ENCODE measurements at places on chromosomes 2 and 18.

- DNase-seq: no peak
These were observed 28.4 kb downstream of the C2orf76 start for GRCh38 chr2:119338272-119338671.

DNA sequence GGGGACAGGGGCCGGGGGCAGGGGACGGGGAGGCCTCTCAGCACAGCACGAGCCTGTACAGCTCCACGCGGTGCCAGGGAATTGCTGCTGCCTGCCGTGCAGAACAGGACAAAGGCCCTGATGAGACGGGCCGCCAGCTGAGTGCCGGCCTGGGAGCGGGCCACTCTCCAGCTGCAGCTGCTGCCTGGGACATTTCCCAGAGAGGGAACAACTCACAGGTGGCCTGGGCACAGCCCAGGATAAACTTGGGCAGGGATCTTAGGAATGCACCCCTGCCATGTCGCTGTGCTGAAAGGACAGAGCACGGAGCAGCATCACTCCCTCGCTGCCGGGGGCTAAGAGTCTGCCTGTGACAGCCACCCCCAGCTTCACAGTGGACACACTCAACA, 38.8 kb downstream of the CENPO start:
- DNase-seq: no peak

DNA sequence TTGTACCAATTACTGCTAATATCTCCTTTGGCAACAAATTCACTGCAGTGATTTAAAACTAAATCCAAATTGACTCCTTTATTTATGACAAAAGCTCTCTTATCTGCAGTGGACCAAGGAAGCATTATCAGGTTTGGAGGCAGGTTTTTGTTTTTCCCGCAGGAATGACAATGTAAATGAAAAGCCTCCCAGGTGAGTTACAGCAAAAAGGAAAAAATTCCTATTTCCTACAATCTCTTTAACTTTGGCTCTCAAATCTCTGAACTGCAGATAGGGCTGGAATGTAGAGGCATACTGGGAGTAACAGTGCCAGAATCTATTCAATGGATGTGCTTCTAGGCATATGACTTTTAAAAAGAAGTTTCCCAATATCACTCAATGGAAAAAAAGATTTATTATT, 28.9 kb upstream of the LRP2 start:
- no peak for DNase-seq

GRCh38 chr2:100427627-100428258, 10.3 kb upstream of the CHST10 start:
- peak; percentile 52 for DNase-seq

GRCh38 chr2:240208631-240209211, 68.3 kb upstream of the OTOS start:
- no peak for DNase-seq

- no peak for DNase-seq
These were observed 15.2 kb downstream of the ITGAV start for GRCh38 chr2:186605041-186605440.

GRCh38 chr2:235235977-235236767, 257.7 kb upstream of the AGAP1 start:
- DNase-seq: no peak

DNA sequence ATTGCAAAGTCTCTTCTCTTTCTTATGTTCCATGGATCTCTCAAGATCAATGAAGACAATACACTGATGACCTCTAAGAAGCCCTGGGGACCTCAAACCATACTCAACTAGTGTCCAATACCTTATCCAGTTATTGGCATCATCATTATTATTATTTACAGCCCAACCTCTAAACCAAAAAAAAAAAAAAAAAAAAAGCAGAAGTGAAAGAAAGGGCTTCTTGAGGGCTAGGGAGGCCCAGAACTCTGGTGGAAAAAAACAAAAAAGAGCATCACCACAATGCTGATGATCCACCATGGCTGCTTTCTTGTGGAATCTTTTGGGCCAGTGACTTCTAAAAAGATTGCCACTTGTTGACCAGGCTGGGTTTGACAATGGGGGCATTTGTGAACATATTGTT, 324.9 kb downstream of the LPIN1 start:
- DNase-seq: no peak

DNA sequence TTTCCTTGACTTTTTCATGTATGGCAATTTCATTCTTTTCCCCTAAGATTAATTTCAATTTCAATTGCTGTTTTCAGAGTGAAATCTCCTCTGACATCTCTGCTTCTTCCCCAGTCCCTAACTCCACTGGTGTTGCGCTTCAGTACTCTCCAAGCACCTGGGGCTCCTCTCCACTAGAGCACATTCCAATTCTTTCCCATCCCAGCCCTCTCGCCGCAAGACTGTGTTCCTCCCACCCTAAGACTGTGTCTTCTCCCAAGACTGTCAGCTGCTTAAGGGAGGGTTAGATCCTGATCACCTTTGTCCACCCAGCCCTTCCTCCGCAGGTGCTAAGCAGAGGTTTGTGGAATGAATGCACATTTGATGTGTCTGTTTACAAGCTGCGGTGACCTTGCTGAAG, 255.7 kb upstream of the CCDC68 start:
- DNase-seq: no peak

DNA sequence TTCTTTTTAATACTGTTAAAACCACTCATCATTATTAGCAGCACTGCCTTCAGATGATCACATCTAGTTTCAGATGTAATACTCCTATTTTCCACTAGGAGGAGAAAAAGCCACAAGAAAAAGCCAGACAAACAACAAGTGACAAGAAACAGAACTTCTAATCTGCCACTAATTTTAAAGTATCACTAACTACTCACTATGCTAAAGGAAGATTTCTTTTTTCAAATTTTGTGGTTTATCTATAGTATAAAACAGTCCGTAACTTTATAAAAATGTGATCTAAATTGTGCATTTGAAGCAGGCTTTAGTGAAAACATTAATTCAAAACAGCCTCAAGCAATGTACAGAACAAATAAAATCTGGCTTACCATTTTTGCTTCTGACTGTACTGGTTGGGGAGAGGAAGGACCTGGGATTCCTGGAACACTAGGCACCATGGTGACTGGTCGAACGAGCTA, 56.8 kb downstream of the ATF2 start:
- DNase-seq: no peak

DNA sequence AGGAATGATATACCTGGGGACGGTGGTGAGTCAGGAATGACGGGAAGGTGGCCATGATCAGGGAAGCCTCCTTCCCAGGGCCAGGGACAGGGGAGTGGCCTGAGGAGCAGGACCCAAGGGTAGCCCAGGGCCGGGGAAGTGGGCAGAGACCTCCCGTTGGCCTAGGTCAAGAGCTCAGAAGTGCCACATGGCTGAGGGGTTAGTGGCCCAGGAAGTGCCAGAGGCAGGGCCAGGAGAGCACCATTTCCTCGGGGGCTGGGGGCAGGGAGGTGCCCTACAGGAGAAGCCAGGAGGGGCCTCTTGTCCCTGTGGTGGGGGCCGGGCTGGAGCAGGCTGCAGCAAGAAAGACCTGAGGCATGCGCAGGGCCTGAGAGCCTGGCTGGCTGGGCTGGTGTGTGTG, 152.3 kb upstream of the ZSWIM2 start:
- no peak for DNase-seq

DNA sequence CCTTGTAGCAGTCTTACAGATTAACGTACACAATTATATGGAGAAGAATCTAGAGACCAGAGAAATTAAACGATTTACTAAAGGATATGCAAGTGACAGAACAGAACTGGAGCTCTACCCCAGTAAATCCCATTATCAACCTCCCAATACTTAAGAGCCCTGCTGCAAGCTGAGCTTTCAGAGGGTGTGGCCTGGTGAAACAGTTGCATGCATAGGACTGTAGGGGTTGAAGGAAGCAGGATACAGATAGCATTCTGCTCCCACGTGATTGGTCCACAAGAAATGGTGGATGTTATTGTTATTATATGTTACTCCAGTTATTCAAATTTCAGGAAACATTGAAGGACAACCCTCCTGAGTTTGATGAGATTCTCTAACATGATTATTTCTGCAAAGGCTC, 210.8 kb upstream of the THUMPD2 start:
- no peak for DNase-seq

GRCh38 chr2:40317761-40318160, 134.1 kb downstream of the SLC8A1 start:
- DNase-seq: no peak

DNA sequence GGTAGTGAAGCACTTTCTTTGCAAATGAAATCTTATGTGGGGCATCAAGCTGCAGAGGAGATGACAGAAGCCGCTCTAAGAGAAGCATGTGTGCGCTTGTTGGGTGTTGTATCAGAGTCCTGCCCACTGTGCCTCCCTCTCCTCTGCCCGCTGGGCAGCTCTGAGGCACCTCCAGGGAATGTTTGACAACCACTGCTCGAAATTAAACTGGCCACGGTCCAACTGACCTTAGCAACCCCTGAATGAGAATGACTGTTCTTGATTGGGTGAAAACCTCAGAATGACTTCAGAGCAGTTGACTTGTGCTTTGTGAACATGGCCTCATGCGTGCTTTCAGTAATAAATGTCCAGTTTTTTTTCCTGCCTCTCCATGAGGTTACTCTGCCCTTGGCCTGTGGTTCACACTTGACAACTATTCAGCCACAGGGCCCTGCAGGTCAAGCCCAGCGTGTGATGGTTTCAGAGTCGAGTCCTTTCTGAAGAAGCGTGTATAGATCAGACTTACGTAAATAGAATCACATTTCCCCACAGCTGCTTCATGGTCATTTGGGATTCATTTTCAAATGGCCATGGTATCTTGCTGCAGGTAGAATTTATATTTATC, 94.9 kb downstream of the SLC4A3 start:
- DNase-seq: no peak

GRCh38 chr2:173150087-173150486, 74.4 kb downstream of the MAP3K20 start:
- DNase-seq: no peak

GRCh38 chr2:3242747-3243369, 134.8 kb downstream of the EIPR1 start:
- DNase-seq: no peak

GRCh38 chr2:98518101-98518500, 73.4 kb downstream of the INPP4A start:
- DNase-seq: peak; percentile 18

GRCh38 chr2:135926605-135927004, 50.4 kb upstream of the MCM6 start:
- no peak for DNase-seq

GRCh38 chr2:121697108-121697631, 39.5 kb downstream of the NIFK start:
- DNase-seq: no peak

- no peak for DNase-seq
These were observed 167.1 kb upstream of the FAM98A start for GRCh38 chr2:33766175-33766574.

DNA sequence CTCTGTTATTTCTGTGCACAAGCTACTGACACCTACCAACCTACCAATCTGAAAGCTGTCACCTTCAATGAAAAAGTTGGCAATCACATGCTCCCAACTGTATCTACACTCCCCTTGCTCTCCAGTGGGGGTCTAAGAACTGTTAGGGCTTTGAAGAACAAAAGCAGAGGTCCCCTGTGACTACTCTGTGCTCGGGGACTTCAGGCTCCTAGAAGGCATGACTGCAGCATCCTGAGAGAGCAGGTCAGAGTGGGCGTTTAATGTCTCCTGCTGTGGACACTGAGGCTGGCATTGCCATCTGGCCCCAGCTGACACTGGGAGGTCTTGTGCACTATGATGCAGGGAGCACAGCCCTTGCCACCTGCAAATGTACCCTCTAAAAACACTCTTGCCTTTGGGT, 93.3 kb downstream of the ACTR2 start:
- no peak for DNase-seq

- peak; percentile 8 for DNase-seq
These were observed 76.0 kb downstream of the RFTN2 start for GRCh38 chr2:197599285-197599965.

- DNase-seq: no peak
These were observed 404.7 kb upstream of the CHAC2 start for GRCh38 chr2:53362934-53363333.

GRCh38 chr2:66866331-66867062, 431.6 kb downstream of the MEIS1 start:
- no peak for DNase-seq

- DNase-seq: no peak
These were observed 5.9 kb upstream of the ANKRD39 start for GRCh38 chr2:96863575-96864342.

DNA sequence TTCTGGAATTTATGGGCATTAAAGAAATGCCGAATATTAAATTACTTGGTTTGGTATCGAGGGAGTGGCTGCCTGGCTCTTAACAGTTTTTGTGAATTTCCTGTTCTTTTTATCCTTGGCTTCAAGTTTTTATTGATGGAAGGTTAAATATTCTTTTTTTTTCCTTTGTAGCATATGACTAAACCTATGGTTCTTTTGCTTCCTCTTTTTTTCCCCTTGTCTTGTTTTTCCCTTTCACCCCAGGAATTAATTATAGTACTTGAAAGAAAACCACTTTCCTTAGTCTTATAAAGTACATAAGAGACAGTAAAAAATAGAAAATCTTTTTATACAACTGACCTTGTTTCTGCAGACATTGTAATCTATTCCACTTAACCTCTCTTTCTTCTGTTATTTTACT, 42.4 kb downstream of the MGAT5 start:
- DNase-seq: no peak

DNA sequence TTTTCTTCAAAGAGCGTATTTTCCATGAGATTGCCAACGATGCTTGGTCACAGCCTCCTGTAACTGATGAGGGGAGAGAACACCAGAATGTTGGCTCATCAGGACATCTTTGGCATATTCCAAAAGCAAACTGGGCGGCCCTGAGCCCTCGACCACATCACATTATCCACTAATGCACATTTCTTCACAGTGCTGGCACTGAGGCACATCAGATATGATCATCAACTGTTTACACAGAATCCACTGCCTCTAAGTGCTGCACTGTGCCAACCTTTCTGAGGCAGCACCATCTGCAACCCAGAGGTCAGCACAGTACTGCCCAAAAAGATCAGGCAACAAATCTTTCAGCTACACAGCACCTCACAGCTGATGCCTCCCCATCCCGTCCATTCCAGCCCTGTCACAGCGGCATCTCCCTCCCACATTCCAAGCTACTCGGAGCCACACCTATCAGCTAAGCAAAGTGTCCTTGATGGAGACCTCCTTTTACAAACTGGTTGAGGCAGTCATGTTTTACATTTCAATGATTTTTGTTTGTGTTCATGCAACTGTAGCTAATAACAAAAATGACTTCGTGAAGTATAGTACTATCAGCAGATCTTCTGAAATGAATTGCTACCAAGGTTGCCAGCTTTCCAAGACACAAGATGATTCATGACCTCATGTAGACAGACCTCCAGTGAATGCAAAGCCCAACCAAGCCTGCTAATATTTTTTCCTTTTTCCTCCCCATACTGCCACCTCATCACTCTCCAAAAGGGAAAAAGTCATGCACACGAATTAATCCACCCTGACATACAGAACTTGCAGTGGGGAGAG, 32.3 kb downstream of the MYO5B start:
- DNase-seq: no peak

GRCh38 chr2:37780387-37780676, 108.9 kb upstream of the CDC42EP3 start:
- no peak for DNase-seq

DNA sequence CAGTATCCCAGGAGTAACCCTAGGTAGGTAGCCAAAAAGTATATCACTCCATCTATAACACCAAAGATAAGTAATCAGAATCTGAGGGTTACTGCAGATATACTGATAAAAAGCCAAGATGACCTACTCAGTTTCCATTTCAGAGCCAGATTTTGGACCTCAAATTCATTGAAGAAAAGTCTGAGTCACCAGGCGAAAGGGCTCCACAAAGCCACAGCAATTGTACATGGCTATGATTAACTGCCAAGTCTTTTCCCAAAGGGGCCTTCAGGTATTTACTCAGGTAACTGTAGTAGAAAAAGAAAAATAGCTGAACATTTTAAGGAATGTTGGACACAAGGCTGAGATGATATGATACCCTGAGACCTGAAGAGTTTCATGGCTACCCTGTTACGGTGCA, 75.6 kb upstream of the KCNH7 start:
- no peak for DNase-seq

- no peak for DNase-seq
These were observed 379.0 kb downstream of the SETBP1 start for GRCh38 chr18:45059695-45060094.

All from stimulated activated CD4-positive, alpha-beta T cell treated with anti-CD3 and anti-CD28 coated beads, Interleukin-4, amount 100 ng/mL, for 48 hours (primary cell).